ENCODE measurements at places on chromosomes 16 and 17.

GRCh38 chr16:21628772-21629171 lies 23.6 kb downstream of the IGSF6 start:
- no peak for DNase-seq

DNA sequence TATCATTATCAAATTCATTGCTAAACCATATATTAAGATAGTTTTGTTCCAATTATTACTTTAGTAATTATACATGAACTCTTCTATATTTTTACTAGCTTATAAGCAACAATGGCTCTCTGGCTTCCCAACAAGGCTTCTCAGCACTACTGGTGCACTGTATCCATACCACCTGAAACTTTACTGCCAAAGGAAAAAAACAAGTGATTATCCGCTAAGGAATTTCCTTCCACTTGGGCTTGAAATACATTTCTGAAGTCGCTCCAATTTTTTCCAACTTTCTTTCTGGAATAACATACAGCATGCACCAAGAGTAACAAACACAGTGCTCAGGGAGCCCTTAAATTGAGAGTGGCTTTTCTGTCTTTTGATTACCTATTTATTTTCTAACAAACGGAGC lies 2.1 kb downstream of the CSNK2A2 start:
- DNase-seq, result no peak

DNA sequence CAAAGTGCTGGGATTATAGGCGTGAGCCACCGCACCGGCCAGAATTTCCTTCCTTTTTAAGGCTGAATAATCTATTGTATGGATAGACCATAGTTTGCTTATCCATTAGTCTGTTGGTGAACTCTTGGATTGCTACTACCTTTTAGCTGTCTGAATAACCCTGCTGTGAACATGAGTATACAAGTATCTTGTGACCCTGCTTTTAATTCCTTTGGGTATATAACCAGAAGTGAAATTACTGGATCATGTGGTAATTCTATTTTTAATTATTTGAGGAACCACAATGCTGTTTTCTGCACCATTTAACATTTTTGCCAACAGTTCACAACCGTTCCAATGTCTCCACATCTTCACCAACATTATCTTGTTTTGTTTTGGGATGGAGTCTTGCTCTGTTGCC lies 4.6 kb upstream of the OTOA start:
- no peak for DNase-seq

DNA sequence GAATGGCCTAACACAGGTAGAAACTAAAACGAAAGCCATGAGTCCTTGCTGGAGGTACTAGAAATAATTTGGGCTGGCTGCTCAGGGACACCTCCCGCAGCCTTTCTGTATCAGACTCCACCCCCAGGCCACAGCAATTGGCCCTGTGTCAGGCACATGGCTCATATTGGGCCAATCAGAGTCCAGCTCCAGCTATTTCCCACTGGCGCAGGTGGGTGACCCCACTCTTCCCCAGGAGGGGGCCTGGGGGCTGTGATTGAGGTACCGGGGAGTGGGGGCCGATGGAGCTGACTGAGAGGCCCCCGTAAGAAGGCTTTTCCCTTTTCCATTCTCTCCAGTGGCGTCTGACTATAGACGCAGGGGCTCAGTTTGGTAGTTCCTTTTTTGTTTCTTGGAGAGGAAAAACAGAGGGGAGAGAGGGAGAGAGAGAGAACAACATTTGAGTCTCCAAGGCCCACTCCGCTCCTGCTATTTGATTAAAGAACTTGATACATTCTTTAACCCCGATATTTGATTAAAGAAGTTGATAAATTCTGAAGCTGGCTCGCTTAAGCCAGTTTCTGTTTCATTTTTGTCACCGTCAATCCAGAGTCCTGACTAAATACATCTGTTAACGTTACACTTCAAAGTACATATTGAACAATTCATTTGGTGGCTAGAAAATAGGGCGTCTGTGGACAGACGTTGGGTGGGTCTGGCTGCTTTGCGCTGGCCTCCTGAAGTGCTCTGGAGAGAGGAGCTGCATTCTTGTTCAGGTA lies 26.3 kb downstream of the FOXL1 start:
- no peak for DNase-seq

GRCh38 chr17:45408611-45409421 lies 23.9 kb downstream of the ARHGAP27 start:
- no peak for DNase-seq
